CD4-positive, alpha-beta T cell treated with Interleukin-4 for 4 hours (primary cell): ENCODE measurements at places on chromosomes 4 and X.

GRCh38 chr4:95637043-95637600 is 88.3 kb upstream of the UNC5C start:
- DNase-seq: no peak

GRCh38 chr4:181662383-181662782 is 580.8 kb upstream of the TENM3 start:
- no peak for DNase-seq

DNA sequence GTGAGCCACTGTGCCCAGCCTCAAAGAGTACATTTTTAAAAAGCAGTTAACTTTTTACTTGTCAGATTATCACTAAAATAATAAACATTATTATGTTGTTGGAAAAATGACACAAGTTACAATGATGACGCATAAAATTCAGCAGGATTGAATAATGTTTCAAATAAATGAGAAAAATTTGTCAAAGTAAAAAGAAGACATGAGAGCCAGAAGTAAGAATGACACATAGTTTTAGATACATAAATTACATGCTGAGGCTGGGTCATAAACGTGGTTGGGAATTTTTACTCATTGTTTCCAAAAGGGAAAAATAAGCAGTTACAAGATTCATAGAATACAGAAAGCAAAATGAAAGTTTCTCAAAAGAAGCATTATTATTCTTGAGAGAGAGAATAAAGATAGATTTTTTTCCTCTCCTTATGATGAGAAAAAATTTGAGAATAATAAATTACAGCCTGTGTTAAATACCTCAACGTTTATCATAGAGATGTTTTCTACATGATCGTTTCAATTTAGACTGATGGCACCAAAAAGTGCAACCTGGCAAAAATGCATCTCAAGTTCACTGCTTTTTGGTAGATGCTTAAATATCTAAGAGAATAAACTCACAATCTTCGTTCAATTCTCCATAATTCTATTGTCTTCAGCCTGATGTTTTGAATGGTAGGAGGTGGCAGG is 40.4 kb downstream of the GUCY1B1 start:
- no peak for DNase-seq

- DNase-seq: no peak
Measured at GRCh38 chr4:498328-498904, 540 bp downstream of the ZNF721 start.

DNA sequence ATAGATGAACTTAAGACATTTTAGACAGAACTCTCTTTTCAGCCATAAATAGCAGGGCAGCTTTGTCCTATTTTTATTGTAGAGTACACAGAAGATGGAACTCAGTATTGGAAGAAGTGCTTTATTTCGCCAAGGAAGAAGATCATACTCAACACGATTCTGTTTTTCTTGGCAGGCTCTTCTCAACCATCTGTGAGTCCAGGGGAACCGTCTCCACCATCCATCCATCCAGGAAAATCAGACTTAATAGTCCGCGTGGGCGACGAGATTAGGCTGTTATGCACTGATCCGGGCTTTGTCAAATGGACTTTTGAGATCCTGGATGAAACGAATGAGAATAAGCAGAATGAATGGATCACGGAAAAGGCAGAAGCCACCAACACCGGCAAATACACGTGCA is 37.6 kb downstream of the KIT start:
- DNase-seq: no peak

- no peak for DNase-seq
Measured at GRCh38 chrX:38156838-38157237, 63.8 kb downstream of the SRPX start.

DNA sequence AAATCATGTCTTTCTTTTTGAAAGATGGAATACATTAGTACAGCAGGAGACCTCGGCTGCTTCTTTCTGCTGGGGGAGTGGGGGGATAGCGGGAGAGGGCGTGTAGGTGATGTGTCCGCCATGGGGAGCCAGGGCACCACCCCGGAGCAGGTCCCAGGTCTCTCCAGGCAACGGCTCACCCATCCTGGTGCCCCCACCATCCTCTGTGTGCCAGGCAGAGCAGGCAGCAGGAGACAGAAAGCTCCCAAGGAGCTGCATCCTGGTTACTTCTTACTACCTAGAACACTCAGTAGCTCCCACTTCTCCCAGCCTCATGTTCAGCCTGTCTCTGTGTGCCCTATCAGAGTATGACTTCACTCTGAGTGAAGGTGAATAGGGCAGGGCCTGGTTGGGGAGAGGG is 23.6 kb downstream of the TNIP2 start:
- DNase-seq: no peak
